A549 treated with dexamethasone at 1 μM for 4 hours (cell line): ENCODE measurements at places on chromosomes 3 and 15. TPM values are rescaled to one million over a fixed set of nuclear protein-coding genes. Genes with fewer than 3 reads are reported as not detected.

The SCN11A gene
- not detected in 5 replicates for total RNA-seq

The TRPC1 gene
- 4.7 to 8.9 TPM (median 8.0 TPM) in 5 replicates for total RNA-seq

The SERINC4 gene
- total RNA-seq: 0.06 to 0.15 TPM (median 0.09 TPM) in 5 replicates

The PLA2G4B gene
- total RNA-seq: 0.87 to 2.1 TPM (median 1.7 TPM) in 5 replicates

The CX3CR1 gene
- total RNA-seq: 0.04 to 0.07 TPM (median 0.06 TPM) in 5 replicates

The PDCD10 gene
- total RNA-seq: 56.6 to 59.2 TPM (median 57.5 TPM) in 5 replicates

The MYL3 gene
- total RNA-seq: 0.15 to 0.16 TPM in 2 of 5 replicates, not detected in the others

The SIDT1 gene
- 0.29 to 0.53 TPM (median 0.49 TPM) in 5 replicates for total RNA-seq

The FANCD2OS gene
- total RNA-seq: not detected in 5 replicates

The TMEM40 gene
- total RNA-seq: 0.18 to 0.51 TPM (median 0.30 TPM) in 4 of 5 replicates, not detected in the other

The C15orf61 gene
- 1.9 to 3.6 TPM (median 3.6 TPM) in 5 replicates for total RNA-seq
